ENCODE measurements at places on chromosomes 3 and 15.

DNA sequence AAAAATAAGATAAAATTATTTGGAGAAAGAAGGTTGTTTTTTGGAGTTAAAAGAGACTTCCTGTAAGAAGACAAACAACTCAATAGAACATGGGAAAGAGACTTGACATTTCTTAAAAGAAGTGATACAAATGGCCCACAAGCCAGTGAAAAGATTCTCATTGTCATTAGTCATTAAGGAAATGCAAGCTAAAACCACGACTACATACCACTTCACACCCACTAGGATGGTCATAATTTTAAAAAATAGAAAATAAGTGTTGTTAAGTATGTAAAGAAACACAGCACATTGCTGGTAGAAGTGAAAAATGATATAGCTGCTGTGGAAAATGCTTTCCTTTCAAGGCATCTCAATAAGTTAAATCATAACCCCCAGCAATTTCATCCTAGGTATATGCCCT, 44.4 kb upstream of the GK5 start:
- no peak for DNase-seq

DNA sequence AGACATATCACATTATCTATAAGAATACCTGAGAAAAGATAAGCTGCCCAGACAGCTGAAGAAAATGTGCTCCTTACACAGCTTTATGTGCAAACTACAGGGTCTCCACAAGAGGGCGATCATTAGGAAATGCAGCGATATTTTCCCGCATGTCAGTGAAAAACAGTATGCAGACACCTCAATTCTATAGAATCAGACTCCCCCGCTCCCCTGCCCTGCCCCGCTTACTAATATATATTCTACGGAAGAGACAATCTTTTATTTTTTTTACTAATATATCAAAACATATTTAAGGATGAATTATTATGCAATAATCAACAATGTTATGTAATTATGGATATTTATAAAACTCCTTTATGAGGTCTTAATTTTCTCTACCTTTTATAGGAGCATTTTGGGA, 681.3 kb downstream of the ROBO1 start:
- DNase-seq: peak; percentile 9

DNA sequence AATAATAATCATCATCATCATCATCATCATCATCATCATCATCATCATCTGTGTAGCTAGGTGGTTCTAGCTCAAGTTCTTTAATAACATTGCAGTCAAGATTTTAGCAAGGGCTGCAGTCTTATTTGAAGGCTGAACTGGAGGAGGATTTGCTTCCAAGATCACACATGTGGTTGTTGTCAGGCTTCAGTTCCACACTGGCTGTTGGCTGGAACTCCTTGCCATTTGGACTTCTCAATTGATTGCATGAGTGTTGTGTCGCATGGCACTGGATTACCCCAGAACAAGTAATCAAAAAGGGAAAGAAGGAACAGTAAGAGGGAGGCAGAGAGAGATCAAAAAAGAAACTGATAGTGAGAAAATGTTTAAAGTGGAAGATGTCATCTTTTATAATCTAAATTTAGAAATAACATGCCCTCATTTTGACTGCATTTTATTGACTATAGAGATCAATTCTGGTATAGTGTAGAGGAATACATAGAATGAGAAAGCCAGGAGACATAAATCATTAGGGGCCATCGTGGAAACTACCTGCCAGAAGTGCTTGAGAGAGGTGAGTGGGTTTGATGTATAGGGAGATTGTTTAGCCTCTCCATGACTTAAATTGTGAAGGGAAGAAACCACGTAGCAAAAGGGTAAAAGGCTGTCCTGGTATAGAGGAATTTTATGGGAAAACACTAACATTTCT, 346.6 kb upstream of the RBMS3 start:
- DNase-seq: no peak

DNA sequence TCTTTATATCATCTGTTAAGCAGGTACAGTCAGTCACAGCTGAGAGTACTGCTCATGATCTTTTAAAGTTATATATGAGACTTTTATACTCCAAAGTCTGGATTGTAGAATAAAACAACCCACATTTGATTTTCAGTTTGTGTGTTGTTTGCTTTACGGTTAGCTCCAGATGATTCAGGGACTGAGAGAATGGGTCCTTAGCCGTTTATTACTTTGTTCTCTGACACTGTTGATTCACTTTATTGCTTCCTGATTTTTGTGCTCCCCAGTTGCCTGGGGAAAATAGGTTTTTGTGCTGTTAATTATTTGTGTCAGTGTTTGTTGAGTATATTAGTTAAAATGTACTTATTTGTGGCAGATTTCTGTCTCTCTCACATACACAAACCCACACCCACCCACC, 8.6 kb upstream of the EBLN2 start:
- DNase-seq: no peak

- no peak for DNase-seq
Measured at GRCh38 chr15:25905140-25905539, 42.0 kb upstream of the ATP10A start.

GRCh38 chr15:41205315-41205714, 25.2 kb downstream of the EXD1 start:
- no peak for DNase-seq

DNA sequence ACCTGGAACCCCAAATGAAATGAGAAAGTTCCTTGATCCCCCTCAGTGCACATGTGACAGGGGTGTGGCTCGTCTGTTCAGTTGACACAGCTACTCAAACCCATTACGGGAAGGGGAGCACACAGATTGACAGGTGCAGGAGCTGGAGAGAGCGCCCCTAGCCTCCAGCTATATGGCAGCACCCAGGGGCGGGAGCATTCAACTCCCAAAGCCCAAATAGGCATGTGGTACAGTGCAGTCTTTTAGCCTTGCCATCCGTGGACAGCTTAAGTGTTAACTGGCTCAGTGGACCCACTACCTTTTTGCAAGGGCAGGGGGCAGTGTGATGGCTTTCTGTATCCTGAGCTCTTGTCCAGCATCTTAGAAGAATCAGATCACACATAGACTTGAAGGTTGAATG, 1374.2 kb upstream of the ALCAM start:
- no peak for DNase-seq

GRCh38 chr3:36730966-36731365, 33.4 kb downstream of the DCLK3 start:
- no peak for DNase-seq

DNA sequence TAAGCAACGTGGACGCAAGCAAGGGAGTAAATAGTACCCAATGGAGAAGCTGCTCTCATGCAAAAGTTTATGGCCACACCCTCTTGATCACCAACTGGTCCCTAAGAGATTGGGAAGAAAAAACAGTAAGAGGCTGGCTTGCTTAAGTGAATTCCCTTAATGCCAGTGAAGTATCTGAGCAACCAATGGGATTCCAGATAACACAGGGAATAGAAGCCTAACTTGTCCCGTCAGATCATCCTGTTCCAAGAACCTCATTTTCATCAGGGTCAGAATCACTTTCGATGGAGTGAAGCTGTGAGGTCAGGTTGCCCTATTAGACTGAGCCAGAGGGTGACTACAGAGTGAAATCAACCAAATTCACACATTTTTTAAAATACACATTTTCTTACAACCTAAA, 104.3 kb downstream of the CD47 start:
- DNase-seq: no peak
